ENCODE measurements at places on chromosomes 12 and 14.
A peak's percentile ranks its signal among the peaks of the same experiment; 100 is the strongest.

GRCh38 chr14:93056840-93057585 is 58.7 kb downstream of the ITPK1 start:
- peak; percentile 50 for DNase-seq

DNA sequence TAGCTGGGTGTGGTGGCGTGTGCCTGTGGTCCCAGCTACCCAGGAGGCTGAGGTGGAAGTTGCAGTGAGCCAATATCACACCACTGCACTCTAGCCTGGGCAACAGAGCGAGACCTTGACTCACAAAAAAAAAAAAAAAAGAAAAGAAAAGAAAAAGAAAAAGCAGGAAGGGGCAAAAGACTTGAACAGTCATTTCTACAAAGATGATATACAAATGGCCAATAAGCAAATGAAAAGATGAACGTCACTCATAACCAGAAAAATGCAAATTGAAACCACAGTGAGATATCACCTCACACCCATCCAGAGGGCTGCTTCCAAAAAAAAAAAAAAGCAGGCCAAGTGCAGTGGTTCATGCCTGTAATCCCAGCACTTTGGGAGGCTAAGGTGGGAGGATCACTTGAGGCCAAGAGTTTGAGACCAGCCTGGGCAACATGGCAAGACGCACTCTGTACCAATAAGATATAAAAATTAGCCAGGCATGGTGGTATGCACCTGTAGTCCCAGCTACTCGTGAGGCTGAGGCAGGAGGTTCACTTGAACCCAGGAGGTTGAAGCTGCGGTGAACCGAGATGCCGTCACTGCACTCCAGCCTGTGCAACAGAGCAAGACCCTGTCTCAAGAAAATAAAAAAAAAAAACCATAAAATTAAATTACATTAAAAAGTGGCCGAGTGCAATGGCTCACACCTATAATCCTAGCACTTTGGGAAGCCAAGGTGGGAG is 20.5 kb downstream of the UBC start:
- DNase-seq, result no peak

GRCh38 chr14:60648934-60649874 is at the start of gene SIX1:
Gene SIX1, minus strand, starts transcription at chr14:60649477. Its CDS starts 288 bp downstream, at chr14:60649189.
- peak; percentile 94 for DNase-seq

DNA sequence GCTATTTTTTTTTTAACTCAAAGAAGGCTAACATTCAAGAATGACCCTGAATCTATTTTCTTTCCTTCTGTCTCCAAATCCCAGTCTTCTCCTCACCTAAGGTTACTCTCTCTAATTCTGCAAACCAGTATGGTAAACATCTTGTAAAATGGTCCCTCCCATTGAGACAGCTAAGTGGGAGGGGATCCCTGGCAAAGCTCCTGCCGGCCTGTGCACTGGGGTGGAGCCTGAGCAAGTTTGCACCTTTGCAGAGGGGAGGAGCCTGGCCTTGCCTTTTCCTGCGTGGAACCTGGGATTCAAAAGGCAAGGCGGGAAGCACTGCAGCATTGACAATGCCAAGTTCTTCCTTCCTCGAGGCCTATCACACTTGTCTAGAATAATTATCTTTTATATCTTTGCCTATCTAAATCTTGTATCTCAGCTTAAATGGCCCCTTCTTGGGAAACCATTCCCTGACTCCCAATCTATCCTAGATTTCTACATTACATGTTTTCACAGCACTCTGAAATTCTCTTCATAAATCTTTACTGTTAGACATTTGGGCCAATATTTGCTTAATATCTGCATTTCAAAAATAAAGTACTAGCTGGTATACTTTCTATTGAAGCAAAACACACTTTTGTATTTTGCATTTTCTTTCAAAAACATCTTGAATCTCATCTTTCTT is 83.0 kb downstream of the EPS8 start:
- no peak for DNase-seq

DNA sequence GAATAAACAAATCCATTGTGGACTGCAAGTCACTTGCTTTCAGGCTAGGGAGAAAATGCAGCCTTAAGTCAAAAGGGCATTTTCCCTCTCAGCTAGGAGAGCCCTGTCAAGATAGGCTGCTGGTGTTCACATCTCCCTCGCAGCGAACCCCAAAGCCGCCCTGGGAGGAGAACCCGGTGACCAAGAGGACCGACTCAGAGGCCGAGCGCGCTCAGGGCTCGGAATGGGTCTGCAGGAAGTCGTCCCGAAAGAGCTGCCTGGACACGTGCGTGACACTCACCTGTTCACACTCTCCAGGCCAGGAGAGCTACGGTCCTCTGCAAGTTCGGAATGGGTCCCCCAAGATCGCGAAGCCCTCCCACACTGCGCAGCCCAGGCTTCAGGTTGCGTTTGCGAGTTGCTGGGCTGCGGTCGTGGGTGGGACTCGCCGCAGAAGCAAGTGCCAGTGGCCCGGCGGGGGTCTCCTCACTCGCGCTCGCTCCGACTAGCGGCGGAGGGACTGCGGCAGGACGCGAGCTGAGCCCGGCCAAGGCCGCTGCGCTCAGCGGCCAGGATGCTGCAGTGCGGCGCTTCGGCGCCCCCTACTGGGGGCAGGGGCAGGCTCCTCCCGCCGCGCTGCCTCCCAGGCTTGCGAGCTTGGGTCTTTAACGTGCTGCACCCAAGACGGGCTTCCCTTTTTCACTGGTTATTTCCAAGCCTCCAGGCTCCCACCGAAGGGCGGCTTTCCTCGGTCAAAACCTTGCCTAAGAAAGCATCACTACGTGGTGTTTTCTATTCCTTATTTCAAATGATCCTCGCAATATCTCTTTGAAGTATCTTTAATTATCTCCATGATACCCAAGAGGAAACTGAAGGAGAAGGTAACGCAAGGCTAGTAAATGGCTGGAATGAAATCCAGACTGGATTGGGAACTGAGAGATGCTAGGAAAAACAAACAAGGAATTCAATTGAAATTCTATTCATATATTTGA is at the start of gene RERG:
Gene RERG (minus strand): TSS at position 503 of the 971 bp plus-strand sequence. CDS start 3,928 bp downstream, outside the sequence.
- DNase-seq, result peak; percentile 69

DNA sequence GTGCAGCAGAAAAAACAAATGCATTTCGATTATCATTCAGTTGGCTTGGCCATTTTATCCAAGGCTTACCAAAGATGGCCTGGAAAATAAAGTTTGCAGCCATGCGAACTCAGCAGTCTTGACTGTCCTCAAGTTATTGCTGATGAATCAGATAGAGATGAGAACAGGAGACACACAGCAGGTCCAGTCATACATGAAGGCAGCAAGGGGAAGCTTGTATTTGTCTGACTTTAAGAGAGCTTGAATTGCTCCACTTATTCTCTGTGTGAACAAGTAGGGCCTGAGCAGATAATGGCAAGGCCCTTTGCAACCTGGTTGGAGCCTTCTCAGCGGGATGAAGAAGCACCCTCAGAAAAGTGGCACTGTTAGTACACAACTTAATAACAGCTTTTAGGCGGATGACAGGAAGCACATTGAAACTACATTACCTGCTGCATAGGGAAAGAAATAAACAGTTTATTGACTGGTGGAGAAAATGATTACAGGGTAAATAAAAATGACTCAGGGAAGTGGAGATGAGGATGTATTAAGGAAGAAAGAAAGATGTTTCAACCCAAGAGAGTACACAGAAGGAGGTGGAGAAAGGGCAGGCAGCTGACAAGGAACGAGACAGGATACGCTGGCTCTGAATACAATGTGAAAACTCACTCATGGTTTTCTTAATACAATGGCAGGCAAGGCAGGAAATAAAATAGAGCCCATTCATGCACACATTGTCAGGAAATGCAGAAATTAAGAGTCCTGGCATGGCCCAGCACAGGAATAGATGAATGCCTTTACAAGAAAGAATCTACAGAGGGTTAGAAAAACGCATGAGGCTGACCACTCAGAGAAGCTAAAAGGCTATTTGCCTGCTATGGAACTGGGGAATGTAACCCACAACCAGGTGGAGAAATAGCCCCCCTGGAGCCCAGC is 128.4 kb downstream of the GALC start:
- DNase-seq, result no peak

DNA sequence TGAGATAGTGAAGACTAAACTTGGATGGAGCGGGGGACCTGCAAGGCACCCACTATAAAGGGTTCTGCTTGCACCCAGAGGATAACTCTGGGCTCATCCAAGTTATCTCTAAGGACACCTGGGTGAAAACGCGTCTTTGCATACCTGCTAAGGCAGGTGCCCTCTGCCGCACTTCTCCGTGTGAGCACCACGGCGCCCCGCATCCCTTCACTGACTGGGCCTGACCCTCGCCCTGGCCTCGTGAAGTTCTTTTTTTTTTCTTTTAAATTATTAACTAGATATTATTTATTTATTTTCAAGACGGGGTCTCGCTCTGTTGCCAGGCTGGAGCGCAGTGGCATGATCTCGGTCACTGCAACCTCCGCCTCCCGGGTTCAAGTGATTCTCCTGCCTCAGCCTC is 20.0 kb upstream of the APOF start:
- DNase-seq, result no peak

DNA sequence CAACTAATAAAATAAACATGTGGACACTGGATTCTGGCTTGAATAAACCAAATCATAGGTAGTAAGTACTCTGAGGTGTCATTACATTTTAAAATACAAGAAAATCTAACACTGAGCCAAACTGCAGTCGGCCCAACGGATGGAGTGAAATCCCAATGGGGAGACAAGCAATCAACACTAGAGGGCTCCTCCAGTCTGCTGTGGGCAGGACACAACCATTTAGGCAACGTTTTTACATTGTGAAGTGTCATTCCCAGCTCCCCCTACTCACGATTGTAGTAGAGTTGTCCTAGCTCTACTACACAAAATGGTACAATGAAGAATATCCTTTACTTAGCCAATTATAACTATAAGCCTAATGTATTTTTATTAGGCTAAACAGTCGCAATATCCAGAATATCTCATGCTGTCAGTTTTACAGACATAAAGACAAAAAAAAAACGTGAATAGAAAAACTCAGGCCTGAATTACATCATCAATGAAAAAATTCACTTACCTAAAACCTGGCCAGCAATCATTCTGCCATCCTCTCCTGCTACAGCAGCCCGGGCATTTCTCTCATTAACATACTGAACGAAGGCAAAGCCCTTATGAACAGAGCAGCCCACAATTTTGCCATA is 35.7 kb downstream of the HNRNPC start:
- no peak for DNase-seq

DNA sequence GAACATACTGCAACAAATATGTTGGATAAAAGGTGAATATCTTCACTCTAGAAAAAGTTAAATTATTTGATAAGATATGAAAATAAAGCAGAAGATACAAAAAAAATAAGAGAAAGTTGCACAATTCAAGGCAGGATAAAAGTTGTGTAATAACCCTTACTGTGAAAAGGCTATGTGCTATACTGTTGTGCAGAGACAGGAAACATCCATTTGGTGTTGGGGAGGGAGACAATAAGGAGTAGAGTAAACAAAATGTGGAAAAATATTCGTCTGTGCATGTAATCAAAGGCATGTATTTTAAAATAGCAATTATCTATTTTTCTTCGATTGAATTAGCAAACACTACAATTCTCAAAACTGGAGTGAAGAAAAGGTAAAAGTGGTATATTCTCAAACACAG is 34.8 kb downstream of the PTHLH start:
- DNase-seq, result no peak

DNA sequence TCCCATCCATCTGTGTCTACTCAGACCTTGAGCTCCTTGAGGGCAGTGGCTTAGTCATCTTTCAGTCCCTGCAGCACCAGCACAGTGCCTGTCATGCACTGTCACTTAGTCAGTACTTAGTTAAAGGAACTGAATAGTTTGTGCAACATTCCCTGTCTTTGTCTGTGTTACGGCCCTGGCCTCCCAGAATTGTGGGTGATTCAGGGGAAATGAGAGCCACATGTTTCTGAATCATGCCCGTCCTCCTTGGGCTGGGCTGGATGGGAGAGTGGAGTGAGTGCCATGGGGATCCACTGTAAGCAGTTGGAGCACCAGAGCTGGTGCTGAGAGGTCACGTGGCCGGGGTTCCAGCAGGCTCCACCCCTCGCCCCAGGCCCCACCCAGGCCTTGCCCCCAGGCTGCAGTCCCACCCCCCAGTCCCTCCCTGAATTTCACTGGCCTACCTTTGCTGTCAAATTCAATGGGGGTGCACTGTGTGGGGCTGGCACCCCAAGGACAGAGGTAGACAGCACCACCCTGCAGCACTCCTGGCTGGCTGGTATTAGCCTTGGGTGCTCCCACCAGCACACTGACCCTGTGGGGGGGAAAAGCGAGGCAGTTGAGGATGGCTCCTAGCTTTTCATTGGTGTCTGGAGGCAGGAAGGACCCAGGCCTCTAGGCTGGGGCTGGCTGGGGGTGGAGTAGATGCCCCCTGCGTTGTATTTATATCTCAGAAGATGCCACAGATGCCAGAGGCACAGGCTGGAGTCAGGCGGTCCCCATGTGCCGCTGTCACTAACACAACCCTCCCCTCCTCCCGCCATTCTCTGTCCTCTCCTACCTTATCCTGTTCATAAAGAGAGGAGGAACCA is 7.5 kb downstream of the ITGA5 start:
- peak; percentile 99 for DNase-seq

GRCh38 chr12:116958402-116959197 is 47.9 kb downstream of the FBXW8 start:
- DNase-seq, result no peak

DNA sequence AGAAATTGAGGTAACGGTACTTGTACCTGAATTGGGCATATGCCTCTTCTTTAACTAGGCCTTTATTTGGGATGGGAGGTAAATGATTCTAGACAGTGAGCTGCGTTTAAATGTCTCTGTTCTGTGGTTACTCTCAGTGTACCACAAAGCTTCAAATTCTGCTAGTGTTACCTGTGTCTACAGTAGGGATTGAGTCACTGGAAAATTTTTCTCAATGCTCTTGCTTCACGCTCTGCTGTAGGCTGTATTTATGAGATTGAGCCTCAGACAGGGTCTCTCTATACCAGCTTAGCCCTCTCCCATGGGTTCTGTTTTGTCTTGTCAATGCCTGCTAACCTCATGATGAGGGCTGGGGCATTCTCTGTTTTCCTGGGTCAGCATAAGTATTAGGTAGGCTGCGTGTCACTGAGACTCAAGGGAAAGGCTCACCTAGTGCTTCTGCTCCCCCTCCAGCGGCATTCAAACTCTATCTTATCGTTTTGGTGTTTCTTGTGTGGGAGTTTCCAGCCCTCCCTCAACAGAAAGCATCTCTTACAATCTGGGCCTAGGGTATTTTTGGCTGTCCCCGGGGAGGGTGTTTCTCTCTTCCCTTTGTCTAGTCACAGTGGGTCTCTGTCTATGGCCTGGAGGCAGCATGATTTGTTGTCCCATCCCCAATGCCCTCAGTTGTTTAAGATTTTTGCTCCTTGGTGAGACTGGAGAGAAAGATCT is 285.8 kb downstream of the ADGRD1 start:
- no peak for DNase-seq

- DNase-seq, result no peak
These were observed 8.7 kb upstream of the EML1 start for GRCh38 chr14:99784508-99784907.

GRCh38 chr14:103891667-103892215 is 36.5 kb upstream of the TDRD9 start:
- no peak for DNase-seq

GRCh38 chr14:80269353-80269925 is 58.1 kb upstream of the DIO2 start:
- peak; percentile 6 for DNase-seq

DNA sequence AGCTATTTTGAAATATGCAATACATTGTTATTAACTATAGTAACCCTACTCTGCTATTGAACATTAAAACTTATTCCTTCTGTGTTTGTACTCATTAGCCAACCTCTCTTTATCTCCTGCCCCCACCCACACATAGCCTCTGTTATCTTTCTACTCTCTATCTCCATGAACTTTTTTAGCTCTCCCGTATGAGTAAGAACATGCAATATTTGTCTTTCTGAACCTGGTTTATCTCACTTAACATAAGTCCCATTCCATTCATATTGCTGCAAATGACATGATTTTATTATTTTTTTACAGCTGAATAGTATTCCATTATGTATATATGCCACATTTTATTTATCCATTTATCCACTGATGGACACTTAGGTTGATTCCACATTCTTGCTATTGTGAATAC is 79.0 kb upstream of the AMIGO2 start:
- no peak for DNase-seq

Data from fibroblast of skin of back (primary cell).